ENCODE measurements at places on chromosomes 7 and 10. TPM values are rescaled to one million over a fixed set of nuclear protein-coding genes. Genes with fewer than 3 reads are reported as not detected.

Gene WAPL
- 40.1 TPM for total RNA-seq

Gene DNAJB6
- 44.5 TPM for total RNA-seq

Gene PCLO
- not detected for total RNA-seq

Gene SLC12A9
- total RNA-seq, result 13.2 TPM

Gene PTPRN2
- 3.0 TPM for total RNA-seq

Gene LIPF
- not detected for total RNA-seq

Gene ELN
- total RNA-seq, result 385 TPM

Gene CPA1
- 0.35 TPM for total RNA-seq

Gene TAS2R5
- 0.38 TPM for total RNA-seq

Gene VIPR2
- total RNA-seq, result not detected

Gene CYP2E1
- 0.59 TPM for total RNA-seq

Measured in smooth muscle cell of the coronary artery (primary cell).